Activated T-helper 2 cell treated with anti-CD3 and anti-CD28 coated beads, Interferon-gamma antibody, Interleukin-2, Interleukin-4, amounts not matched to agents 10 μg/mL and 5 μg/mL and 100 μg/mL, durations not matched to agents 14 hours and 24 hours and 36 hours (primary cell): ENCODE measurements at places on chromosomes 1 and 21.

GRCh38 chr1:33819913-33820311, 44.0 kb upstream of the HMGB4 start:
- DNase-seq: no peak

DNA sequence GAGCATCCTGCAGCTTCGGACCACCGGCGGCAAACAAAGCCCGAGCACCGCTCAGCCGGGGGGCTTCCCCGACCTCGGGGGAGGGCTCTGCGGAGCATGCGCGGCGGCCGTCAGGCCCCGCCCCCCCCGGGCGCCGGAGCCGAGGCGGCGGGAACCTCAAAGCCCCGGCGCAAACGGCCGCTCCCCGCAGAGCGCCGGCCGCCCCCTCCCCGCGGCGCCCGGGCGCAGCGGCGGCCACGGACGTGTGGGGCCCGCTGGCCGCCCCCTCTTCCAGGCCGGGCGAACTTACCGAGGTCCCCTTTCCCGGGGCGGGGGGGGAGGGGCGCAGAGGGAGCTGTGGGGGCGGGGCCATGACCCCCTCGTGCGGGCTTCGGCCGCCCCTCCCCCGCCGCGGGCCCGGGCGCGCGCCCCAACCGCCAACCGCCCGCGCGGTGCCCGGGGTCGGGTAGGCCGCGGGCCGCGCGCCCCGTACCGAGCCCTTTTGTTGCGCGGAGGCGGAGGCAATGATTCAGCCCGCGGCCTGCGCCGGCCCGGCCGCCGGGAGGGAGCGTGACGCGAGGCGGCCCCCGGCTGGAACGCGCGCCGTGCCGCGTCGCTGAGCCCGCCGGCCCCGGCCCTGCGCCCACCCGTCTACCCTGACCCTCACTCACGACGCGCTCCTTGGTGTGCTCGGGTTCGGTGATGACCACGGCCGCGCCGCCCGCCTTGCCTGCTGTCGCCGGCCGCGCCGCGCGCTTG, 1.7 kb downstream of the RCC2 start:
- peak; percentile 36 for DNase-seq

DNA sequence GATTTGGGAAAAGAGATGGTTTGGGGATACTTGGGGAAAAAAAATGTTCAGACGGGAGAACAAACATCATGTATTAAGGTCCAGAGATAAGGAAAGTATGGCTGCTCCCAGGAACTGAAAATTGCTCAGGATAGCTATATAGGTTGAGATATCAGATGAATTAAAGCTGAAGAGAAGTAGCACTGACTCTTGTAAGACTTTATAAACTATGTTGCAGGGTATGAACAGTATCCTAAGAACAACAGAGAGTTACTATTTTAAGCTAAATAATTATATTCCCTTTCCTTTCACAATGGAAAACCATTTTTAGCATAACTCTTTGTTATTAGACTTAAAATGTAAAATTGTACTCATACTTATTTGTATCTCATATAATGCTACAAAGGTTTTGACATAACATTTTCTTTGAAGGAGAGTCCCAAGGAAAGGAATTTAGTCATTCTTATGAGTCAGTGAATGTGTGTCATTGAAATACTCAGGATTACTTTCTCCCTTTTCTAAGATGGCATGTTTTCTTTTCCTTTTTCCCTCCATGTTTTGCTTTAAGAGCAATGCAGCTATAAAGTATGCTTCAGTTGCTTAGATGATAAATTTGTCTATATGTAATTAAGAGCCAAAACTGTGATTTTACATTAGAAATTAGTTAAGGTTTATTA, 139.4 kb upstream of the KIAA1614 start:
- no peak for DNase-seq

DNA sequence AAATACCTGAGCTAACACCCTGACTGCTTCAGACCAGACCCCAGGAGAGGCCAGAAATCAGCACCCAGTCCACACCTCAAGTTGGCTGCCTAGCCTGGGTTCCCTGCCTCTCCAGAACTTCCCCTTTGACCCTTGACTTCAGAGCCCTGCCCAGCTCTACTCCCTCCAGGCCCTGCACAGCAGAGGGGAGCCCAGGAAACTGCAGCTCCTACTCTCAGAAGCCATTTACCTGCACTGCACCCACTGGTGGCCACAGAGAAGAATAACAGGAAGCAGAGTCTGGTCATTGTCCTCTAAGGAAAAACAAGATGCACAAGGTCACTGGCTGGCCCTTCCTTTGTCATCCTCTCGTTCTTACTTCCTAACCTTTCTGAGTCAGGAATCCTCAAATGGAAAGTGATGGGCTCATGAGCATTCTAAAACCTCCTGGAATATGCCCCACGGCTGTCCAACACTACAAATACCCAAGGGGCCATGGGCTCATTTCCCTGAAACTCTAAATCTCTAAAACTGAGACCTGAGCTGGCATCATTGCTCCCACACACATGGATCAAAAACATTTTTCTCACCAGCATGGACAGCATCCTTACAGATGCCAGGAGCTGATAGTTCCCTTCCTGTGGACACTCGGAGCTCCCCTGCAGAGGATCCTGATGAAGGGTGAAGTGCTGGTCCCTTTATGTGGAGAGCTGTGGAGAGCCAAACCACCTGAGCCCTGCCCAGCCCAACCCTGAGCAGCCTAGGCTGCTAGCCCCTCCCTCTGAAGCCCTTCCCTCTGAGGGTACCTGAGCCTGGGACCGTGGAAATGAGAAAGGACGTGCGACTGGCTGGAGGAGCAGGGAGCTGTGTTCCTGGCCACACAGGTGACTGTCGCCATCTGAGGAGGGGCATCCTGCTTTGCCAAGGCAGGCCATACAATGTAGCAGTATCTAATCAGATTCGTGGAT, at the start of gene ITLN2:
Gene ITLN2 (minus strand): TSS at position 652 of the 947 bp plus-strand sequence. CDS start 68 bp downstream, at position 584.
- DNase-seq: peak; percentile 33

DNA sequence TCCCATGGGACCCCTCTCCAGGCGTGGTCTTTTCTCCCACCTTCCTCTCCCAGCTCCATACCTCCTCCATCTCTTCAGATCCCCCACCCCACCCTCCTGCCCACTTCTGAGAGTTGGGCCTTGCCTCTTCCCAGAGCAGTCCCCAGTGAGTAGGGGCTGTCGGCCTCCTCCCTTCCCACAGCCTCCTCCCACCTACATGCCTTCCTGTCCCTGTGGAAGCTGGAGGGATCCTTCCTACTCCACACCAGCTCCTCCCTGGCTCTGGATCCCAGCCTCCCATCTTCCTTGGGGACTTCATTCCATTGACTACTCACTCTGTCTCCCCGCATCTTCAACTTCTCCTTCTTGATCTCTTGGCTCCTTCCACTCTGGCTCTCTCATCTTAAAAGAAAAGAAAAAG, 24.9 kb downstream of the KCNQ4 start:
- DNase-seq: no peak

GRCh38 chr1:28123461-28123961, 35.1 kb upstream of the EYA3 start:
- no peak for DNase-seq

GRCh38 chr1:84918726-84919336, 25.8 kb upstream of the LPAR3 start:
- no peak for DNase-seq

DNA sequence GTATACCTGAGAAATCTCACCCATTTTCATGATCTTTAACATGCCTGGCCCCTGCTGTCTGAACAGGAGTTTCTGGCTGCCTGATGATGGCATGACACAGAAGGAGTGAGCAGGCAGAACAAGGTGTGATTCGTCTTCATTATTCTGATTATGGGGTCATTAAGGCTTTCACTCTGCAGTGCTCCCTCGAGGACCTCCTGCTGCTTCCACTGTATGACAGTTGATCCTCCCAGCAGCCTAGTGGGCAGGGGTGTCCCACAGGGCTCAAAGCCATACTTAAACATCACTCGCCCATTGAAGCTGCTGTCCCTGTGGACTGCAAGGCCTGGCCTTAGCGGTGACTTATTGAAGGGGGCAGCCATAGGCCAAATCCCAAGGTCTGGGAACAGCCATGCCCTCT, 12.7 kb upstream of the PARS2 start:
- DNase-seq: no peak

GRCh38 chr1:68111519-68112436, 61.4 kb upstream of the DIRAS3 start:
- no peak for DNase-seq

DNA sequence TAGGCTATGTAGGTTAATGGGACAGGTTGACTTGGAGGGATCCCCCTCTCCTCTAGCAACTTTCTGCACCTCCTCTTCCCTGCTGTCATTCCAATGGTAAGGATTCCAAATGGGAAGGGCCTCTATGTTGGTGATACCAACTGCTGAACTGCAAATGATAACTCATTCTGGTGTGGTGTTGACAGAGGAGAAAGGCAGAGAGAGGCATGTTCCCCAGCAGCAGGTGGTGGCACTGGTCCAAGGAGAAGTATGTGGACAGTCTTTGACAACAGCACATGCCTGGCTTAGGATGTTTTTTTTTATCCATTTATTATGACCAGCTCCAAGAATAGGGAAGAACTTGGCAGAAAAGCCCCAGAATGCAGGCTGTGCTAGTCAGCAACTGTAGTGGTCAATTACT, 19.6 kb upstream of the SPAG17 start:
- no peak for DNase-seq

DNA sequence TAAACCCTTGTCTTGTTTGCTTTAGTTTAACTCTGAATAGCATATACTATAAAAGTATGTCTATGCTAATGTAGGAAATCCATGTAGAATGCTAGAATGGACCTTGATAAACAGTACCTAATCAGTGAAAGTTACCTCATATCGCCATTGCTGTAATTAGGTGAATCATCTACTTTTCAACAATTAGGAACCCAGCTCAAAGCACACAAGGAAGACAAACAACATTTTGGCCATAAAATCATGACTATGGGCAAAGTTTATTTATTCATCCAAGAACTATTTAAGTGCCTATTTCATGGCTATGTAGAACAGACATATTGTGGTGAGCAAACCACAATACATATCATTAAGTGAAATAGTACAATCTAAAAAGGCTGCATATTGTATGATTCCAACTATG, 1043.2 kb downstream of the BRINP3 start:
- DNase-seq: no peak

GRCh38 chr1:26410706-26411623, at the start of gene LIN28A:
LIN28A (plus strand) TSS chr1:26410817; CDS start chr1:26410892, 75 bp downstream.
- DNase-seq: no peak

- no peak for DNase-seq
These were observed 184.9 kb downstream of the DUSP10 start for GRCh38 chr1:221557013-221557412.

DNA sequence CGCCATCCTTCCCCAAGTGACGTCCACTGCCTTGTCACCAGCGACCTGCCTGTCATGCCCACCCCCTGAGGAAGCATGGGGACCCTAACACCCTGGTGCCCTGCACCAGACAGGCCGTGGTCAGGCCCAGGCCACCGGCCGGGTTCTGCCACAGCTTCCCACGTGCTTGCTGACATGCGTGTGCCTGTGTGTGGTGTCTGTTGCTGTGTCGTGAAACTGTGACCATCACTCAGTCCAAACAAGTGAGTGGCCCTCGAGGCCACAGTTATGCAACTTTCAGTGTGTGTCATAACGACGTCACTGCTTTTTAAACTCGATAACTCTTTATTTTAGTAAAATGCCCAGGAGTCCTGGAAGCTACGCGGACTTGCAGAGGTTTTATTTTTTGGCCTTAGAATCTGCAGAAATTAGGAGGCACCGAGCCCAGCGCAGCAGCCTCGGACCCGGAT, 8.5 kb upstream of the CTRC start:
- no peak for DNase-seq

DNA sequence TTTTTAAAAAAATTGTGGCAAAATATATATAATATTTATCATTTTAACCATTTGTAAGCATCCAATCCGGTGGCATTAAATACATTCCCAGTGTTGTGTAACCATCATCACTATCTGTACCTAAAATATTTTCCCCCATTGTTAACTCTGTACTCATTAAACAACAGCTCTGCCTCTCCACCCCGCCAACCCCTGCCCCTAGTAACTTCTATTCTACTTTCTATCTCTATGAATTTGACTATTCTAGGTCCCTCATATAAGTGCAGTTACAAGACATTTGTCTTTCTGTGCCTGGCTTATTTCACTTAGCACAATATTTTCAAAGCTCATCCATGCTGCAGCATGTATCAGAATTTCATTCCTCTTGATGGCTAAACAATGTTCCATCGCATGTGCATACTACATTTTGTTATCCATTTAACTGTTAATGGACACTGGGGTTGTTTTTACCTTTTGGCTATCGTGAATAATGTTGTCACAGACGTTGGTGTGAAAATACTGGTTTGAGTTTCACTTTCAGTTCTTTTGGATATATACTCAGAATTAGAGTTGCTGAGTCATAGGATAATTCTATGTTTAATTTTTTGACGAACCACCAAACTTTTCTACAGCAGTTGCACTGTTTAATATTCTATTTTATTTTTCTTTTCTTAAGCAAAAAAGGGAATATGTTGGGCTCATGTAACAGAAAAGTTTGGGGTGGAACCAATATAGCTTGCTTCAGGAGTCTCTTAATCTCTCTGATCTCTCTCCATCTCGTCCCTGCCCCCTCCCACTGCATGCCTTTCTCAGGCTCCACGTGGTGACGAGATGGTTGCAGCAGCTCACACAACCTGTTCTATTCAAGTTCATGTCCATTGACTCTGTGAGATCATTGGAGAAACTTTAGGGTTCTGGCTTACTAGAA, 25.2 kb upstream of the RCAN1 start:
- DNase-seq: peak; percentile 24

GRCh38 chr1:103197216-103197615, 88.9 kb upstream of the COL11A1 start:
- DNase-seq: no peak

DNA sequence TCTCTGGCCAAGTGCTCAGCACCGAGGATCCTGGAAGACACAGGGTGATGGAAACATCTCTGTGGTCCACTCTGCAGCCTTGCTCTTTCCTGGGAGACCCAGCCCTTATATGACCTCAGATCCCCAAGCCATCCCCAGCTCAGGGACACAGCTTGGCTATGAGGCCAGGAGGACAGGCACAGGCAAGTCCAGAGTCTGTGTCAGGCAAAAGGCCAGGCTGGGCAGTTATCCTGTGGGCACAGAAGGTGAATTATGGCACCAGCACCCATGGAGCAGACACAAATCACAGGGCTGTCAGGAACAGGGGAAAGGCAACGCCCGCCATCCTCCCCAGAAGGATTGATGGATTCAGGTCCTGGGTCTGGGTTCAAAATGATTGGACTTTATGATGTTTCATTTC, 52.1 kb upstream of the SCMH1 start:
- DNase-seq: no peak

- no peak for DNase-seq
These were observed 36.5 kb downstream of the GALNT2 start for GRCh38 chr1:230103306-230104173.

GRCh38 chr21:14366998-14367397, 15.9 kb downstream of the HSPA13 start:
- DNase-seq: no peak
